Stimulated activated naive CD4-positive, alpha-beta T cell treated with Interleukin-2 at 50 U/mL for 16 hours (primary cell): ENCODE measurements at places on chromosomes 12 and 14.
A peak's percentile ranks its signal among the peaks of the same experiment; 100 is the strongest.

GRCh38 chr14:57390806-57391516, 575 bp downstream of the NAA30 start:
- peak; percentile 46 for DNase-seq

- DNase-seq = no peak
These were observed 24.3 kb upstream of the EMP1 start for GRCh38 chr12:13171921-13172859.

GRCh38 chr12:51530208-51530607, 60.8 kb upstream of the SCN8A start:
- DNase-seq = no peak

DNA sequence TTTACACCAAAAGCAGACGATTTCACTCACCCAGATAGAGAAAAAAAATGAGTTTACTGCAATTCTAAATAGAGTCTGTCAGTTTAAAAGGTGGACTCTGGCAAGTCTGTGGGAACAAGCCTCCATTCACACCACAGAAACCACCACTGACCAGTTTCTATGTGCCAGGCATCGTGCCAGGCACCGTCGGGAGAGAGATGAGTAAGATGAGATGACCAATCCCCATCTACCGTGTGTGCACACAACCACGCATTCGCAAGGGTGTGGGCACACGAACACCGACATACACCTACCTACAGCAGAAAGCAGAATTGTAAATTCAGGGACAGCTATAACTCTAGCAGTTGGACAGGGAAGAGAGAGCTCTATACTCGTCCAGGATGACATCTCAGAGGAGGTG, 58.3 kb downstream of the PRIMA1 start:
- no peak for DNase-seq

GRCh38 chr14:75333606-75334548, 55.2 kb downstream of the FOS start:
- peak; percentile 15 for DNase-seq

- DNase-seq = no peak
These were observed 88.4 kb upstream of the DYNC1H1 start for GRCh38 chr14:101875727-101876554.
